Activated T-helper 9 cell treated with anti-CD3 and anti-CD28 coated beads, Interleukin-2, amount 50 U/mL, for 16 hours (primary cell): ENCODE measurements at places on chromosomes 16 and 17.

GRCh38 chr16:270381-271255, 5.1 kb downstream of the RGS11 start:
- no peak for DNase-seq

DNA sequence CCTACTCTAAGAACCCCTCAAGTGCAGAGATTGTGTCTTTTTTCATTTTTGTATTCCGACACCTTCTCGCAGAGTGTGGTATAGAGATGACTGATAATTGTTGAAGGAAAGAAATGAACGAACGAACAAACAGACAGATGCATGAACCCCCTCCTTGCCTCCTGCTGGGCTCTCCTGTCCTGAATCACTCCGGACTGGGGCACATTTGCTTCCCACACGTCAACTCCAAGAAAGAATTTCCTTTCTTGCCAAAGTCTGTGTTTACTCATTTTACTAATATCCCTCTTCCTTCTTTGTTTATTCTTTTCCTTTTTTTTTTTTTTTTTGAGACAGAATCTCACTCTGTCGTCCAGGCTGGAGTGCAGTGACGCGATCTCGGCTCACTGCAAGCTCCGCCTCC, 37.5 kb upstream of the BHLHA9 start:
- no peak for DNase-seq

- DNase-seq = no peak
Measured at GRCh38 chr17:61574542-61575351, 16.3 kb downstream of the NACA2 start.

GRCh38 chr17:38920374-38921291, 4.8 kb upstream of the LASP1NB start:
- DNase-seq = no peak

DNA sequence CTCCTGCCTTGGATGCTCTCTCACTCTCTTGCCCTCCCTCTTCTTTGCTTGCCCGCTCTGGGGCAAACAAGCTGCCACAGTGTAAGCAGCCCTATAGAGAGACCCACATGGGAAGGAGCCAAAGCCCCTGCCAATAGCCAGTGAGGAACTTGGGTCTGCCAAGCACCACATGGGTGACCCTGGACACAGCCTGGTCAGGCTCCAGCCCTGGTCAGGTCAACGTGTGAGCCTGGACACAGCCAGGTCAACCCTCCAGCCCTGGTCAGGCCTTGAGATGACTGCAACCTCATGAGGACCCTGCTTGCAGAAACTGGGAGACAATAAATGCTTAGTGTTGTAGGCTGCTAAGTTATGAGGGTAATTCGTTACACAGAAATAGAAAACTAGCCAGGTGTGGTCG, 14.3 kb upstream of the PHOSPHO1 start:
- DNase-seq = no peak

GRCh38 chr17:13743906-13744305, 142.2 kb upstream of the HS3ST3A1 start:
- DNase-seq = no peak

DNA sequence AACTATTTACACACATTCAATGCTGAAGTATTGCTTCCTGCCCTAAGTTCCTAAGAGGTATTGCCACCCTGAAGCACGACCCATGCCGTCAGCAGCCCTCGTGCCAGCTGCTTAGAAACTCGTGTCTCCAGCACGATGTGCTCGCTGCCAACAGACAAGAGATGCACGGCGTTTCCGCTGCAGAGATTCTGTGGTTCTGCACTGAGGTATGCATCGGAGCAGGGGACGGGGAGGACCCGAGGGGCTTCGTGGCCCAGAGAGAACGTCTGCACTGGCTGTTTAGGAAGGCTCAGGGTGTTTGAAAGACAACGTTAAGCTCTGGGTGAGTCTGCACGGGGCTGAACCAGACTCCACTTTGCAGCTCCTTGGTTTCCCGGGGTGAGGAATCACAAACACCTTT, 82.7 kb upstream of the CREBBP start:
- DNase-seq = peak; percentile 9

GRCh38 chr16:57377080-57377841, 5.0 kb downstream of the CX3CL1 start:
- DNase-seq = no peak

DNA sequence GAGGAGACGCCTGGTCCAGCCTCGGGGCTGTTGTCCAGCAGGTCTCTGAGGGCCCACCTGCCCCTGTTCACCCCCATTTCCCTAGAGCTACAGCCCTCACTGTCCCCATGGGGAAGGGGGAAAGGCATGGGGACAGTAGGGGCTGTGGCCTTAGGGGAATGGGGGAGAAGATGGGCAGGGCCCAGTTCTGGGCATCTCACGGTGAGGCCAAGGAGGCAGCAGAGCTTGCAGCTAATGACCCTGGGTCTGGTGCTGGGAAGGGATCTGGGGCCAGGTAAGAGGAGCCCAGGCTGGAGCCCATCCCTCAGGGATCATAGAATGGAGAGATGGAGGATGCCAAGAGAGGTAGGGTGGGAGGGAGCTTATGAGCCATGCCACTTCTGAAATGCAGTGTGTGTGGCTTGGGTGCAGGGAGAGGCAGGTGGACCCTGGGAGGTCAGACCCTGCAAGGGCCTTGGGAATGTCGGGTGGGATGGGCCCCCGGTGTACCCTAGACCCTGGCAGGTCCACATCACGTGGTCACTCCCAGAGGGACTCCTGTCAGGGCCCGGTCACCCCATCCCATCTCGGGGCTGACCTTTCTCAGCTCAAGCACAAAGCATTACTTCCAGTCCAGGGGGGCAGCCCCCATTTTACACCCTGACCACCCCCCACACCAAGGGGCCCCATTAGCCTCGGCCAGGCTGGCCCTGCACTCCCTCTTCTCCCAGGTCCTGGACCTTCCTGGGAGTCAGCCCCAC, 35.9 kb upstream of the KSR1 start:
- DNase-seq = no peak

- no peak for DNase-seq
Measured at GRCh38 chr17:72812823-72813222, 279.7 kb downstream of the SLC39A11 start.
